A549 treated with CpdA at 1 μM for 4 hours (cell line): ENCODE measurements at places on chromosomes 4 and X. TPM values are rescaled to one million over a fixed set of nuclear protein-coding genes. Genes with fewer than 3 reads are reported as not detected.

L1CAM gene
- total RNA-seq: 19.6 to 26.8 TPM (median 21.1 TPM) in 5 replicates

PDLIM3 gene
- total RNA-seq: 0.13 to 0.31 TPM (median 0.20 TPM) in 4 of 5 replicates, not detected in the other

NAP1L3 gene
- 0.21 to 0.43 TPM (median 0.26 TPM) in 5 replicates for total RNA-seq

NKX6-1 gene
- total RNA-seq: 0.42 to 0.77 TPM (median 0.50 TPM) in 5 replicates

MAGEA10 gene
- total RNA-seq: 0.02 TPM in 1 of 5 replicates, not detected in the others

HELQ gene
- total RNA-seq: 4.9 to 6.8 TPM (median 6.0 TPM) in 5 replicates

PCYT1B gene
- total RNA-seq: 0.02 TPM in 1 of 5 replicates, not detected in the others

EVC gene
- total RNA-seq: 9.0 to 14.6 TPM (median 12.1 TPM) in 5 replicates

SPIN2B gene
- total RNA-seq: 9.1 to 10.9 TPM (median 9.7 TPM) in 5 replicates

FOXR2 gene
- not detected in 5 replicates for total RNA-seq

TLR1 gene
- total RNA-seq: 0.64 to 1.4 TPM (median 0.83 TPM) in 5 replicates

AADAT gene
- 7.6 to 10.0 TPM (median 8.7 TPM) in 5 replicates for total RNA-seq

SCARB2 gene
- total RNA-seq: 40.6 to 57.3 TPM (median 53.1 TPM) in 5 replicates

CSAG1 gene
- total RNA-seq: 0.18 to 0.37 TPM (median 0.27 TPM) in 4 of 5 replicates, not detected in the other

UTP14A gene
- total RNA-seq: 43.8 to 58.1 TPM (median 48.2 TPM) in 5 replicates

PIGA gene
- total RNA-seq: 7.6 to 14.6 TPM (median 8.8 TPM) in 5 replicates

CLGN gene
- total RNA-seq: 5.0 to 7.0 TPM (median 5.2 TPM) in 5 replicates

MID1IP1 gene
- 25.9 to 36.9 TPM (median 35.8 TPM) in 5 replicates for total RNA-seq

EFHC2 gene
- total RNA-seq: 0.21 to 0.31 TPM (median 0.28 TPM) in 4 of 5 replicates, not detected in the other

ENAM gene
- total RNA-seq: not detected in 5 replicates

TEX13A gene
- not detected in 5 replicates for total RNA-seq

BEX3 gene
- 223 to 252 TPM (median 226 TPM) in 5 replicates for total RNA-seq

TMEM31 gene
- 0.08 to 0.27 TPM in 2 of 5 replicates, not detected in the others for total RNA-seq

ELOVL6 gene
- 18.9 to 23.9 TPM (median 22.1 TPM) in 5 replicates for total RNA-seq

BST1 gene
- total RNA-seq: 15.8 to 20.7 TPM (median 18.2 TPM) in 5 replicates

TEX13B gene
- total RNA-seq: 0.06 TPM in 1 of 5 replicates, not detected in the others

PHEX gene
- 0.27 to 0.44 TPM (median 0.36 TPM) in 5 replicates for total RNA-seq

FGF13 gene
- not detected in 5 replicates for total RNA-seq

RAB39B gene
- total RNA-seq: 0.62 to 1.1 TPM (median 0.73 TPM) in 5 replicates

SHROOM2 gene
- 0.24 to 0.44 TPM (median 0.30 TPM) in 5 replicates for total RNA-seq

EDNRA gene
- total RNA-seq: 0.30 to 0.55 TPM (median 0.35 TPM) in 5 replicates

SERPINA7 gene
- total RNA-seq: not detected in 5 replicates

H2BW2 gene
- total RNA-seq: not detected in 5 replicates

MTCP1 gene
- total RNA-seq: 11.7 to 19.1 TPM (median 18.0 TPM) in 5 replicates

ARHGAP6 gene
- 0.02 to 0.03 TPM in 2 of 5 replicates, not detected in the others for total RNA-seq

AMOT gene
- 0.02 to 0.54 TPM (median 0.07 TPM) in 3 of 5 replicates, not detected in the others for total RNA-seq

SAGE1 gene
- 0.02 to 0.07 TPM (median 0.05 TPM) in 3 of 5 replicates, not detected in the others for total RNA-seq

PAGE4 gene
- not detected in 5 replicates for total RNA-seq

TBC1D8B gene
- total RNA-seq: 1.3 to 2.0 TPM (median 1.8 TPM) in 5 replicates

GNRHR gene
- not detected in 5 replicates for total RNA-seq

TEX11 gene
- total RNA-seq: not detected in 5 replicates

RHOXF2 gene
- not detected in 5 replicates for total RNA-seq

ADGRG4 gene
- not detected in 5 replicates for total RNA-seq

AR gene
- total RNA-seq: 3.4 to 4.1 TPM (median 3.5 TPM) in 5 replicates

SSX4B gene
- total RNA-seq: not detected in 5 replicates

MAGEA6 gene
- 10.7 to 13.3 TPM (median 12.0 TPM) in 5 replicates for total RNA-seq

BEND2 gene
- not detected in 5 replicates for total RNA-seq

PLAC8 gene
- 0.93 to 1.3 TPM (median 1.0 TPM) in 5 replicates for total RNA-seq

FAM149A gene
- 1.1 to 2.0 TPM (median 1.8 TPM) in 5 replicates for total RNA-seq

SPACA5 gene
- not detected in 5 replicates for total RNA-seq

SSR4 gene
- total RNA-seq: 364 to 443 TPM (median 420 TPM) in 5 replicates

BBS12 gene
- total RNA-seq: 2.4 to 3.3 TPM (median 3.0 TPM) in 5 replicates

GIMD1 gene
- total RNA-seq: not detected in 5 replicates

MSX1 gene
- total RNA-seq: 8.0 to 12.9 TPM (median 11.8 TPM) in 5 replicates

NDNF gene
- not detected in 5 replicates for total RNA-seq

NEIL3 gene
- 13.7 to 16.3 TPM (median 15.4 TPM) in 5 replicates for total RNA-seq

RNF128 gene
- 0.05 to 0.07 TPM (median 0.06 TPM) in 3 of 5 replicates, not detected in the others for total RNA-seq

NOCT gene
- total RNA-seq: 10.0 to 14.1 TPM (median 13.5 TPM) in 5 replicates

CENPVL1 gene
- total RNA-seq: not detected in 5 replicates
